H4 (cell line): ENCODE measurements at places on chromosomes 12 and 14. TPM values are rescaled to one million over a fixed set of nuclear protein-coding genes. Genes with fewer than 3 reads are reported as not detected.

BICDL1 gene
- 1.4 and 6.8 TPM in 2 replicates for total RNA-seq

GRCh38 chr12:40055228-40055579 is 50.7 kb downstream of the SLC2A13 start:
- DNase-seq: no peak

GPR132 gene
- total RNA-seq: 0.10 TPM in 1 of 2 replicates, not detected in the other

DNA sequence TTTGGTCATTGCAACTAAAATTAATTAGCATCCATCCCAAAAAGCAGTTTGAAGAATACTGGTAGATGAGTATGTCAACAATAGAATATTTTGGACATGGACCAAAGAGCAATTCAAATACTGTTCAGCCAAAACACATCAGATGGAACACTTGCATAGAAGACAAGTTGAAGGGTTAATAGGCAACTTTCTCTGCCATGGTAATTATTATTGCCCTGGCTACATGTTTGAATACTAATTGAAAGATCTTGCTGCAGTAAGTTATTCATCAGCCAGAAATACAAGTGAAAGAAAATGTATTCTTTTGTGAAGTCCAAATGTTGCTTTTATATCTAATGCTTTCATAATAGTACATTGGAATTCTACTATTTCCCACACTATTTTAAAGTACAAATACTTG is 10.1 kb downstream of the ANO6 start:
- DNase-seq: no peak

DNA sequence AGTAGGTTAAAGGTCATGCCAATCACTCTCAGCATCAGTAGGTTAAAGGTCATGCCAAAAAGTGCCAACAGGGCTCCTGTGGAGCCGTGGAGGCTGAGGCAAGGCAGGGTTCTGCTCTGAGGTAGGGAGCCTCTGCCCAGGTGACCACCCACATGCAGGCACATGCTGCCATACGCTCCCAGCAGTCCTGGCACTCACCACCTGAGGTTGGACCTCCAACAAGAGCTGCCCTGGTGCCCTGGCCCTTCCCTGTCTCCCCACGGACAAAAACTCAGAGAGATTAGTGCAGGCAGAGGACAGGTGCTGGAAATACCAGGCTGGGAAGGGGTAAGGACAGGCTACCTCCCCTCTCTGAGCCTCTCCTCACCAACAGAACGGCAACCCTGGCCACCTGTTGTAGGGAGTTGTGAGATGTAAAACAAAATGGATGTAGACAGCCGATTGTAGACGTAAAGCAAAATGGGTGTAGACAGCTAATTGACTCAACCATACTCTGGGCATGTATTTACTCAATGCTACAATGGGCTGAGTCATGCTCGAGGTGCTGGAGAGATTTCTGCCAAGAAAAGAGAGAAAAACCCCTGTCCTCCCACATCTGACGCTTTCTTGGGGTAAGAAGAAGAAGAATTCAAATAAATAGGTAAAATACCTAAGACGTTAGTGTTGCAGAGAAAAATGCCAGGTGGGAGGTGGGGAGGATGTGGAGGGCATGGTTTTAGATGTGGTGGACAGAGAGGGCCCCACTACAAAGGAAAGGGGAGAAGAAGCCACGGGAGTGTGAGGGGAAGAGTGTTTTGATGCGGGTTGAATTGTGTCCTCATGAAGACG is 32.4 kb downstream of the LTBP2 start:
- peak; percentile 66 for DNase-seq

GRCh38 chr14:72539661-72540315 is 354.1 kb downstream of the DPF3 start:
- DNase-seq: no peak

POTEG gene
- total RNA-seq: 0.41 and 0.75 TPM in 2 replicates

- no peak for DNase-seq
Measured at GRCh38 chr12:21642707-21643389, 14.8 kb downstream of the LDHB start.

NDUFA12 gene
- 413 and 426 TPM in 2 replicates for total RNA-seq

GRCh38 chr14:45298423-45299117 is 45.6 kb upstream of the MIS18BP1 start:
- DNase-seq: no peak

- no peak for DNase-seq
Measured at GRCh38 chr12:79665212-79665887, 25.4 kb downstream of the PAWR start.

DNA sequence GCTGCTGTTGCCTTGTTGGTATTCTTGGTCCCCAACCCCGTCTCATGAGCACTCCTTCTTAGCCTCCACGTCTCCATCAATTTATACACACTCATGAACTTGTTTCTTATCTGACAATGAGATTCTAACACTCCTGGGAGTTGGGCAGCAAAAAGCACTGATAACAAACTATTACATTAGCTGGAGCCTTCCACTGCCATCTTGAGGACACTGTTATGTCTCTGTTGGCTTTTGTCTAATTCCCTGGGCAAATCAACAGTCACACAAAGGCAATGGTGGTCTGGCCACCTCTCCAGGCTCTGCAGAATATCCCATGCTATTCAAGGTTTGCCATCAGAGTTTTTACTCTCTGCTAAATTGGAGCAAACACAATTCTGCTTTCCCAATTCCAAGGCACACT is 117.8 kb upstream of the COCH start:
- no peak for DNase-seq

DNA sequence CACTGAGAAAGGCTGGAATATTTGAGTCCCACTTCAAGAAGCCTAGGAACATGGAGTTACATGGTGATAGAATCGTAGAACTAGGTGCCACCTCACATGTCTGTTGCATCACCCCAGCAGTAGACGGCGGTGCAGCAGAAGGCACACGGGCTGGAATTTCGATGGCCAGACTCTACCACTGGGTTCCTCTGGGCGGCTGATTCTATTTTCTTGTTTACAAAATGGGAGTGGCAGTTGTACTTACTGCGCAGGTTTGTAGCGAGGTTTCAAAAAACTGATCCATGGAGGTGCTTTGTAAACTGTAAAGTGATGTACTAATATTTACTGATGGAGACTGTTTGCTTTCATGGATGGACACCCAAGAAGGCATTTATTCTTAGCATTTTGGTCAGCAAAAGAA is 45.7 kb downstream of the WDR20 start:
- no peak for DNase-seq

DNA sequence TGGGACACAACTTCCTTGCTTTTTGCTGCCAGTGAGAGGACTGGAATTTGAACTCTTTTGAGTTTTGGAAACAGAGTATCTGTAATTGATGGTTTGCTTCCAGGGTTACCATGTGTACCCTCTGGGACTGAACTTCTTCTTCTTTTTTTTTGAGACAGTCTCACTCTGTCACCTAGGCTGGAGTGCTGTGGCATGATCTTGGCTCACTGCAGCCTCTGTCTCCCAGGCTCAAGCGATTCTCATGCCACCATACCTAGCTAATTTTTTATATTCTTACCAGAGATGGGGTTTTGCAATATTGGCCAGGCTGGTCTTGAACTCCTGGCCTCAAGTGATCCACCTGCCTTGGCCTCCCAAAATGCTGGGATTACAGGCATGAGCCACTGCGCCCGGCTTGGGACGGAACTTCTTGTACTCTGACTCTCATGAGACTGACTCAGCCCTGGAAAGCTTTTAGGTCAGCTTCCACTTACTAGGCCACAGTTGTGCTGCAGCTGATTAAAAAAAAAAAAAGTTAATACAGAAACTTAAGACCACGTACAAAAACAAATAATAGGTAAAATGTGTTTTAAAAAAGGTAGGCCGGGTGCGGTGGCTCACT is 15.8 kb downstream of the SEL1L start:
- DNase-seq: no peak

GRCh38 chr12:121209221-121209620 is 708 bp upstream of the P2RX4 start:
- no peak for DNase-seq

GRCh38 chr12:29171421-29172258 is 22.6 kb downstream of the FAR2 start:
- no peak for DNase-seq

KLHL33 gene
- total RNA-seq: not detected in 2 replicates

DNA sequence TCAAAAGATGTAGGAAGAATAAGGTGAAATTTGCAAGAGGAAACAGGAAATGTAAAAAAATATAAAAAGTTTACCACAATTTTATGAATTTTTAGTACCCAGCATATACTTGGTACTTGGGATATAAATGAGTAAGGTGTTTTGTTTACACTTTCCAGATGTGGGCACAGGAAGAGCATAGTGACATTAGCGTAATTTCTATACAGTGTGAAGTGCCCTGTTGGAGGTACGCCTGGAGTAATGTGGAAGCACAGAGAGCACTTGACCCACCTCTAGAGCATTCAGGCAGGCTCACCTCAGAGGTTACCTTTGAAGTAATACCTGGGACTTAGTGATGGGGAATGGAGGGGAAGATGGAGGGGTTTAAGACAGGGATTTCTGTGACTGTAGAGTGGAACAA is 89.5 kb downstream of the AEBP2 start:
- no peak for DNase-seq

ADAMTS20 gene
- total RNA-seq: 0.04 and 0.31 TPM in 2 replicates

CLEC2A gene
- not detected in 2 replicates for total RNA-seq

DNA sequence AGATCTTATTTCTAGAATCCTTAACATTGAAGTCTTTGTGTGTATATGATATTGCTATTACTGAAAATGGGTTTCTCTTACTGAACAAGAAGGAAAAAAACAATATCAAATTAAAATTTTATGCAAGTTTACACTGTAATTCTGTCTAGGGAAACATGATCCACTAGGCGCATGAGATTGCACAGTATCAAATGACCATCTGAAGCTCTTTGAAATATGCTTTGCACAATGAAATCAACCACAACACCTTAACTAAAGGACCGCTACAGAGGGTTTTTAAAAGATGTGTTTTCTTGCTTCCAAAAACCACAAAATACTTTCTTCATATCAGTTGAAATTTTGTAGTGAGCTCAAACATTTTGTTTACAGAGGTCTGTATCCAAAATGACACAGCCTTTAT is 15.1 kb upstream of the KERA start:
- DNase-seq: peak; percentile 12

DNA sequence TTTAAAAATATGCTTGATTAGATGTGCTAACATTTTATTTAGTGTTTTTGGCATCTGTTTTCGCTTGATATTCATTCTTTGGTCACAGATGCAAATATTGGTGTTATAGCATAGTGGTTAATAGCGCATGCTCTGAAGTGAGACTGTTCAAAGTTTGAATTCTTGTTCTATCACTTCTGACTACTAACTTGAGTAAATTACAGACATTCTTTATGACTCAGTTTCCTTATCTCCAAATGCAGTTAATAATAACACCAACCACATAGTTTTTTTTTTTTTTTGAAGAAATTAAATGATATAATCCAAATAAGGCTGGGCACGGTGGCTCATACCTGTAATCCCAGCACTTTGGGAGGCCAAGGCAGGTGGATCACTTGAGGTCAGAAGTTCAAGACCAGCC is 81.0 kb downstream of the TMX1 start:
- DNase-seq: no peak

APOLD1 gene
- total RNA-seq: 2.7 and 3.1 TPM in 2 replicates

DNA sequence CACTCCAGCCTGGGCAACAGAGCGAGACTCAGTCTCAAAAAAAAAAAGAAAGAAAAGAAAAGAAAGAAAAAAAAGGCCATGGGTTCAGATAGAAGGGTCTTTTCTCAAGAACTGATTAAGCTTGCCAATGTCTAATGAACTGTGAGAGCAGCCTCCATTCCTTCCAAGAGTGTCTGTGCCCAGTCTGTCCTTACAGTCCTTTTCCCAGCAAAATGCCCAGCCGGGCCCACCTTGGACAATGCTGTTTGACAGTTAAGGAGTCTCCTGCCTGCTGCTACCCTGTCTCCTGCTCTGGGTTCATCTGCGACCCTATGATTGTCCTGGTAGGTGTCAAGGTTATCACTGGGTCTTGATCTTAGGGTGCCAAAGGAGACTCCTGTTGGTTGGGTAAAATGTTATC is 21.4 kb downstream of the SYNE3 start:
- DNase-seq: no peak

DNA sequence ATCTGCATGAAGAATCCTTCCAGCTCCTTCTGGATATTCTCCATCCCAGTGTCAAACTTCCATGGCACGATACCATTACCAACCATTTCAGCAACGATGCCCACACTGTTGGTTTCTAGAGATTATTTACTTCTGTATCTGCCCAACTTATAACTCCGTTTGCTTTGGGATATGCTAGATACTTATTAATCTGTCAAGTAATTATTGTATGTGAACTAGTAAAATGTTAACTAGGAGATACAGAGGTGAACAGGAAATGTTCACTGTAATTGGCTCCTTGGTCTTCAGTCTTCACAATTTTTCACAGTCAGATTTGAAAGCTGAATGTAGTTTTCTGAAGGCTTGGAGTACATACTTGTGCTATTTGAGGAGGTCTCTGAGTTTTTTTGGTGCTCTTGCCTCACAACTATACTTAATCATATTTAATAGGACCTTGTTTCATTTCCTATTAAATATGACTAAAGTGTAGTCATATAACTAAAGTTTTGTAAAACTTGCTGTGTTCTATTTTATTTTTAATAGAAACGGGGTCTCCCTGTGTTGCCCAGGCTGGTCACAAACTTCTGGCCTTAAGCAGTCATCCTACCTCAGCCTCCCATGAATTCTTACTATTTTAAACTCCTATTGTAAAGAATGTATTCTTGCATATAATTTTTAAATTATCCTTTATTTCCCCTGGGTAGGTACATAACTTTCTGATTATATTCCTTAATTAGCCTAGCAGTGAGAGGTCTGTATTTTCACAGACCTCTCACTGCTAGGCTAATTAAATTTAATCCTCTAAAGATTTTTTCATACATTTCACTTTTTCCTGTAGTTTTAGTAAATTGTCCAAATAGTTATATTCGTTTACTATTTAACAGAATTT is 79.7 kb downstream of the FGD4 start:
- no peak for DNase-seq

GRCh38 chr12:91172096-91172495 is 10.5 kb downstream of the DCN start:
- DNase-seq: no peak

- DNase-seq: peak; percentile 69
Measured at GRCh38 chr12:94644141-94644979, 6.0 kb downstream of the TMCC3 start.

DNA sequence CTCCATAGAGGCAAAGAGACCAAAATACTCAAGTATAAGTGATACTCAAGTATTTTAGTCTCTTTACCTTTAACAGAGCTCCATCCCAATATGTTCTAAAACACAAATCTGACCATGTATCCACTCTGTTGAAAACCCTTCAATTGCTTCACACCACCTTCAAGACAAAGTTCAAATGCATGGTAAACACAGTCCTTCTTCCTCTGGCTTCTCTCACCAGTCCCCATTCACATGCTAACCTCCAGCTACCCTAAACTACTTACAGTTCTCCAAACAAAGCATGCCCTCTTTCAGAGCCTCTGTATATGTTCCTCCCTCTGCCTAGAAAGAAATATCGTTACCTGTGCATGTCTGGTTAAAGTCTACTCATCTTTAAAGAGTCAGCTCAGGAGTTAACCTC is 100.2 kb downstream of the NUMB start:
- no peak for DNase-seq

GRCh38 chr12:127025545-127025944 is 1241.4 kb upstream of the TMEM132C start:
- no peak for DNase-seq

GRCh38 chr12:83186419-83186818 is 499.7 kb downstream of the TMTC2 start:
- no peak for DNase-seq

- DNase-seq: no peak
Measured at GRCh38 chr12:69947897-69948296, 122.9 kb downstream of the MYRFL start.
